ENCODE measurements at places on chromosomes 5 and 9. TPM values are rescaled to one million over a fixed set of nuclear protein-coding genes. Genes with fewer than 3 reads are reported as not detected.
A peak's percentile ranks its signal among the peaks of the same experiment; 100 is the strongest.

Gene ADAMTS6
- total RNA-seq = 4.3 TPM

Gene PMPCA
- 60.6 TPM for total RNA-seq

Gene SAXO1
- 0.42 TPM for total RNA-seq

- DNase-seq = peak; percentile 71
- peaks cover 22% of the 10 kb centered on the region for H3K36me3 ChIP-seq
- peak overlapping the region; percentile 99 for H3K27ac ChIP-seq
- no peaks in the 10 kb centered on the region for H3K27me3 ChIP-seq
- H3K4me3 ChIP-seq = peak overlapping the region; percentile 100
- H3K4me1 ChIP-seq = peaks cover 48% of the 10 kb centered on the region
These were observed 3.1 kb downstream of the RNF44 start for GRCh38 chr5:176533894-176534611.

DNA sequence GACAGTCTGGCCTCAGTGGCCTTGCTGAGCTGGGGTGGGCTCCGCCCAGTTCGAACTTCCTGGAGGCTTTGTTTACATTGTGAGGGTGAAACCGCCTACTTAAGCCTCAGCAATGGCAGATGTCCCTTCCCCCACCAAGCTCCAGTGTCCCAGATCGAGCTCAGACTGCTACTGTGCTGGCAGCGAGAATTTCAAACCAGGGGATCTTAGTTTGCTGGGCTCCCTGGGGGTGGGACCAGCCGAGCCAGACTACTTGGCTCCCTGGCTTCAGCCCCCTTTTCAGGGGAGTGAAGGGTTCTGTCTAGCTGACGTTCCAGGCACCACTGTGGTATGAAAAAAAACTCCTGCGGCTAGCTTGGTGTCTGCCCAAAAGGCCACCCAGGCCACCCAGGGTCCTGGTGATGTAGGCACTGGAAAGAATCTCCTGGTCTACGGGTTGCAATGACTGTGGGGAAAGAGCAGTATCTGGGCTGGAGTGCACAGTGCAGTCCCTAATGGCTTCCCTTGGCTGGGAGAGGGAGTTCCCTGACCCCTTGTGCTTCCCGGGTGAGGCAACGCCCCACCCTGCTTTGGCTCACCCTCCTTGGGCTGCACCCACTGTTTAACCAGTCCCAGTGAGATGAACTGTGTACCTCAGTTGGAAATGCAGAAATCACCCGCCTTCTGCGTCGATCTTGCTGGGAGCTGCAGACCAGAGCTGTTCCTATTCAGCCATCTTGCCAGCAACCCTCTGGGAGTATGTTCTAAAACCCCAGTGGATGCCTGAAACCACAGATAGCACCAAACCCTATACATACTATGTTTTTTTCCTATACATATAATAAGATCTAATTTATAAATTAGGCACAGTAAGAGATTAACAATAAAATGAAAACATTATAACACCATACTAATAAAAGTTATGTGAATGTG, 95.5 kb downstream of the TMEM161B start:
- H3K36me3 ChIP-seq = no peaks in the 10 kb centered on the region
- peaks cover 10% of the 10 kb centered on the region for H3K27me3 ChIP-seq

Measured in activated naive CD8-positive, alpha-beta T cell treated with anti-CD3 and anti-CD28 coated beads, Interleukin-2, amount 10 ng/mL, durations not matched to agents 7 days and 5 days (primary cell).